ENCODE measurements at places on chromosomes 4 and X.

DNA sequence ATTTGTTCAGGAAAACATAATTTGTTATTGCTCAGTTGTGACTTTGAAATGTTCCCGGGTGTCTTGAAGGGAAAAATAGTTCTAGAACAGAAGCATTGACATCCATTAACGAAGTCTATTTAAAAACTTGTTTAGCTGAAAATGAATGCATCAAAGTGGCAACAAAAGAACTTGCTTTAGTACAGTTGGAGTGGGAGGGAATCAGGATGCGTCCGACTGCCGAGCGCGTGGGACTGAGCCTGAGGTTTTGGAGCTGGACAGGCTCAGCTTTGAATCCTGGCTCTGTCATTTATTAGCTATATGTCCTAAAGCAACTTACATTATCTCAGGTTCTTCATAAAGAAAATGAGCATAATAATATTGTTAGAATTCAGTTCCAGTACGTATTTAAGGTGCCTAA lies 9.0 kb upstream of the ERVMER34-1 start:
- no peak for DNase-seq

GRCh38 chrX:122788216-122788615 lies 395.9 kb upstream of the GRIA3 start:
- DNase-seq: no peak

- DNase-seq: no peak
Observed at GRCh38 chr4:25109511-25109910, 50.7 kb downstream of the SEPSECS start.

DNA sequence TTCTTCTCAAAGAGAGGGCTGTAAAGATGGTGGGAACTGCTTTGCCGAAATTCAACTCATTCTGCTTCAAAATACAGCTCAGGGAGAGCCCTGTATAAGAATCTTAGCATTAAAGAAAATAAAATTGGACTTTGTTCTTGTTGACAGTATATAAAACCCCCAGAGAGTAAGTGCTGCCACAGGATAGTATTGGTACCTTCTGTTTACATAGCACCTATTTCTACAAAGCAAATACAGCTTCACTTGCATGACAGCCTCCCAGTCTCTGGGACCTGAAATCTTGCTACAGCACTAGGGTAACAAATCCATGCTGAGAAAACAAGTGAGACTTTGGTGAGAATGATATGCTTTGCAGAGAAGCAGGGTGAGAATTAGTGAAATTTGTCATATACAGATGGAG lies 428.6 kb downstream of the ADGRL3 start:
- no peak for DNase-seq

- DNase-seq: no peak
Observed at GRCh38 chrX:42269186-42269585, 345.8 kb upstream of the CASK start.

DNA sequence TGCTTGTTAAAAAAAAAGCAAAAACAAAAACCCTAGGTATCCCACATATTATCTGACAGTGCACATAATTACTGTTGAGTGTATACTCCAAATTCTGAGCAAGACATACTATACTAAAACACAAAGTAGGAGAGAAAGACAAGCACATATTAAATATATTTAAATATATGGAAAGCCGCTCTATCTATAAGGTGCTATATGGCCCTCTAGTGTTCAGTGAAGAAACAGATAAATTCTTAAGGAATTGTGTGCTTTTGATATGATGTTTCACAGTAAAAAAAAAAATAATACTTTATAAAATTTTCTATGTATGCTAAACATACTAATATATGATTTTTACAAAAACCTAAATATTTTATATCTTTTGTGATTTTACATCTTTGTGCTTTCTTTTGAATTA lies 137.8 kb downstream of the FBXW7 start:
- no peak for DNase-seq

GRCh38 chrX:70476934-70477733 lies 32.5 kb downstream of the DLG3 start:
- DNase-seq: no peak

GRCh38 chr4:44872246-44872645 lies 145.9 kb upstream of the GNPDA2 start:
- DNase-seq: no peak

DNA sequence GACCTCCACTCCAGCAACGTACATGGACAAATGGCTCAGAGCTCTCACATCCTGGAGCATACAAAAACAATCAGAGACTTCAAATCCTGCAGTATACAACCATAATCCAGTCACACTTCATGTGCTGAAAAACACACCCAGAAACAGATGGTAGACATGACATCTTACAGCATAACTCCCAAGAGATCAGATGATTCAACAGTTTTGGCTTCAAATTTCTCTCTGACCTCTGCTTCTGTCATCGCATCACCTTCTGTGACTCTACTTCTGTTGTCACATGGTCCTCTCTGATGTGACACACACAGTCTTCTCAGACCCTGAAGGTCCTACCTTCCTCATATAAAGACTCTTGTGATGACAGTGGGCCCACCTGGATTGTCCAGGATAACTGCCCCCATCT lies 18.5 kb downstream of the SUV39H1 start:
- no peak for DNase-seq

DNA sequence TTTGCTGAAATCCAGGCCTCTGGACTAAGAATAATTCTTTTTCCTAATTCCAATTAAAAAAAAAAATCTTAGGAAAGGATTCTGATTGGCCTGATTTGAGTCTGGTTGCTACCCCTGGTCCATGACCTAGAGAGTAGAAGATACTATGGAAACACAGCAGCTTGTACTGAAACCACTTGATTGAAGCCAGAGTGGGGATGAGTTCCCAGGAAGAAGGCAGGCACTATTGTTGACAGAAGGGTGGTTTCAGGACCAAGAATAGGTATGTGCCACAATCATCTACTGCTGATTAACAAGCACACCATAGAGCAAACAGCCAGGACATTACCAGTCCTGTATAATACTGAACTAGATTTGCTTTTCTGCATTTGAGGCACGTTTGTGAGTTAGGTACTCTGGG lies 29.6 kb downstream of the STX18 start:
- no peak for DNase-seq

DNA sequence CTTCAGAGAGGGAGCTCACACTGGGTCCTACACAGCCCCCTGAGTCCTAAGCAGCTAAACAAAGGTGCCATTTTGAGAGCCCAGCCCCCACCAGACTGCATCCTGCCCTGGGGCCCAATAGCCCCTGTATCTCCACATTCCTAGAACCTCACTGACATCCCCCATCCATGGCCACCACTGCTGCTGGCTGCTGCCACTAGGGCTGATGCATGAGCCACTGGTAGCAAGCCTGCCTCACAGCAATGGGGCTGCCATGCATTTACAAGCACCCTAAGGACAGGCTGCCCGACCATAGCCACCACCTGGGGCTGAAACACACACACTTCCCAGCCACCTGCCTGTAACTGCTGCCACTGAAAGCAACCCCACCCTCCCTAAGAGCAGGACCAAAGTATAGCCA lies 26.5 kb upstream of the TRO start:
- DNase-seq: no peak

DNA sequence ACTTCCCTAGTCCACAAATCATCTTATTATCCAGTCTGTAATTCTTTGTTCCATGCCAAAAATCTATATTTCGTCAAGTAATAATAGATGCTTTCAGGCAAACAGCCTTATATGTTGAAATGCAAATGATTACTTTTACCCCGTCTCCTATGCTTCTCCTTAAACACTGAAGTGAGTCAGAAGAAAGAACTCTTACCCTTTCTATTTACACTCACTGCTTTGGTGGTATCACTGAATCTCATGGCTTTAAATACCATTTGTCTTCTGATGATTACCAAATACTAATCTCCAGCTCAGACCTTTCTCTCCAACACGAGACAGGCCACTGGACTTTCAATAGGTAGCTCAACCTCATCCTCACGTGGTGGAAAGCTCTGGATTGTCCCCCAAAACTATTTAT lies 558.1 kb downstream of the IL1RAPL1 start:
- DNase-seq: no peak

DNA sequence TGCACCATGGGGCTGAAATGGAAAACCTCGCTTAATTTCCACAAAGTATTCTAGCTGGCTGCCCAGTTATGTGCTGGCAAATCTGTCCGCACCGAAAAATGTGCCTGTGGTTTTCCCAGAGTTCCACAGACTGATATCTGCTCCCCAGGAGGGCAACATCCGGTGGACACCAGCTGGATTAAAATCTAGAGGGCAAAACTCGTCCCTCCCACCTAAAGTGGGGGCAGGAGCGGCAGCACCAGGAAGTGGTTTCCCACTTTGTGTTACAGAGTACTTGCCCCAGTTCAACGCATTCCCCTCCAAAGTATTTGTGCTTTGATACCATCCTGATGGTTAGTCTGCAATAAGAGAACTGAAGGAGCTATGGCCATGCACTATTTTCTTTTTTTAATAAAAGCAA lies 187.6 kb downstream of the TSPAN5 start:
- DNase-seq: no peak

GRCh38 chr4:149795256-149795655 lies 20.4 kb downstream of the IQCM start:
- DNase-seq: no peak

DNA sequence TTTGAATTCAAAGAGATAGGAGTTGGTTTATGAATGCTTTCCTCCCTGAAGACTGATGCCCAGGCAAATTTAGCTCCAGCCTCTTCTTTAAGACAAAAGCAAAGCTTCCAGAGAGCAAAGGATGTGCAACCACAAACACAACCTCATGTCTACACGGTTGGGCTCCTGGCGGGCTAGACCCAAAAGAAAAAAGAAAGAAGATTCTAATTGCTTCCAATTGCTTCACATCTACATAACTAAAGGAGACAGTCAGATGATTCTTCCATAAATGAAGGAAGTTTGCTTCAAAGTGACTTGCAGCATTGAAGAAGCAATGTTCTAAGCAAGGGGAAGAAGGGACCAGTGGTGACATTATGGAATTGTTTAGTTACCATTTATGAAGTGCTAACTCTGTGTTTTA lies 1603.0 kb upstream of the TENM3 start:
- DNase-seq: no peak

- no peak for DNase-seq
Observed at GRCh38 chr4:182391111-182391684, 148.0 kb downstream of the TENM3 start.

DNA sequence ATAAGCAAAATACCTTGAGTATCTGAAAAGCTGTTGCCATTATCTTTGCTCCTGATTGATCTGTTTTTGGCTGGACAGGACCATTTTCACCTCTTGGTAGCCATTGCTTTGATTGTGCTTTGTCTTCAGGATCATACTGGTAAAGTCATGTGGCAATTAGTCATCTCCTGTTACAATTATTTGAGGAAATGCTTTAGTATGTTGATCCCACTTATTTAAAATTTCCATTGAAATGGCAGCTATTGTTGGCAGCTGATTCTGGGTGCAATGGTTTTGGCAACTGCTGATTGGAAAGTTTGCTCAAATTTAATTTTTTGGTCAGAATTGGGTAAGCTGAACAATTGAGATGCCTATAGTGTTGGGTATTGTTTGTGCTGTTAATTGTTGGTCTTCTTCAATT lies 238.3 kb upstream of the TLL1 start:
- DNase-seq: no peak

DNA sequence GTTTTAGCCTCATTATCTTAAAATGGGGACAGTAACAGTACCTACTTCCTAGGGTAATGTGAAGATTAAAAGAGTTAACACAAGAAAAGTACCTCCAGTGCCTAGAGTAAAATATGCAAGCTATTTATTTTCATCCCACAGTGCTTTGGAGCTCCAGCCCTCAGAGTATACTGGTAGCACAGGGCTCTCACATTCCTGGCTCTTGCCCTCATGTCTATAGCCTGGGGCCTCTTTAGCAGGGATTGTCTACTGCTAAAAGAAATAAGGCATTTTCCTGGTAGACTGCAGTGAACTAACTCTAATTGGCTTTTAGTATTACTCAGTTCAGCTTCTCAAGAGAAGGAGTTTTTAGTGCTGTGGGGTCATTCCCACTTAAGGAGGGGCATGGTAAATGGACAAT lies 60.8 kb downstream of the RRAGB start:
- no peak for DNase-seq

GRCh38 chr4:1333256-1333655 lies 13.8 kb upstream of the UVSSA start:
- no peak for DNase-seq

DNA sequence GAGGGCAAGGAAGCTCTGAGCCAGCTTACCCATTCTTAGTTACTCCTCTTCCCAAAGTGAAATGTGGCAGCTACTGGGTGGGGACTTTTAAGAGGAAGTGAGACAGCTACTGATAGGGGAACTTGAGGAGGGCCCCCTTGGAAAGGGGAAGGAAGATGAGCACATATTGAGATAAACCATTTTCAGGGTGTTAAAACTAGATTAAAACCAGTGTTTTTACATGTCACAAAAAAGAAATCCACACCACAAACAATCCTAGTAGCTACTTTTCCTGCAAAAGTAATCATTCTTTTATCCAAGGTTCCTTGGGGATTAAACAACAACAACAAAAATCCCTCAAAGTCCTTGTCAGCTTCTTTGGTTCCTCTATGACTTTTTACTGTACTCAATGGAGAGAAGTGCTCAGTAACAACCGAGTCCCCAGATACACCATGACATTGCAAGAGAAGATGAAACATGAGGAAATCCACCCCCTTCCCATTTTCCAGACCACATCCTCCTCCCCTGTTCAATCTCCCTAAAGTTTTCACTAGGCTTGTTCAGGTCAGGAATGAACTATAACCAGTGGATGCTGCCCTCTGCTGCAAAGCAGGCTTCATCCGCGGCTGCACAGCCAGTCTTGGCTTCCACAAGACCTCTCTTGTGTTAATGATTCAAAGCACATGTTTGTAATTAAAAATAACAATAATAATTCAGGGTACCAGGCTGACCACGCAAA lies 113.5 kb upstream of the TMEM164 start:
- DNase-seq: no peak

DNA sequence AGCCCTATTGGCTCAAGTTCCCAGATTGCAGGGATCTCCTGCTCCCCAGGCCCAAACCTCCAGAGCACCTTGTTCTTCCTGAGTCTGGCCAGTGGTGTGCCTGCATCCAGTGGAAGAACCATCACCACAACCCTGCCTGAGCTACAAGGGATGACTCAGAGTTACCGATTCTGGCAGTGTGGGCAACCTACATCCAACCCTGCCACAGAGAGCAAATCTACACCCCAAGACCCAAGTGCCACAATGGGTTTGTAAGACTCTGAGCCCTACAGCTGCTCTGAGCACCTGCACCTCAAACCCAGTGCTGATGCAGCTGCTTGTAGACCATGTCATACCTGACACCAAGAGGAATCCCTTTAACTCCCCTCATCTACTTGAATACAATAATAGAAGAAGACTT lies 110.0 kb downstream of the SOWAHB start:
- no peak for DNase-seq

DNA sequence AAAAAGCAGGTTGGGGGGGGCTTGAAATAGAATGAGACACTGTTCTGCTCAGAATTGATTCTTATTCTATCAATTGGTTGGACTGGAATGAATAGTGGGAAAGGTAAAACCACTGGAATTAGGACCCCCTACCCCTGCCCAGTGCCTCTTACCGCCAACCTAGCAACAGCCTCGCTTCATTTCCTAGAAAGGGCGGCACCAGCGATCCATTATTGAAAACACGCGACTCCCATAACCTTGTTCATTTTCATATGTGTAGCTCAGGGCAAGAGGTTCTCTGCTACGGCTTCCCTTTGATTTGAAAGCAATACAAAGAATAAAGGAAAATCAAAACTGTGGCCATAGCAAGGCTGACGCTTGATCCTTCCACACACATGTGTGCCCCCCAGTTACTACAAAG lies 33.7 kb downstream of the IDS start:
- no peak for DNase-seq

- no peak for DNase-seq
Observed at GRCh38 chr4:91488946-91489345, 814.8 kb upstream of the GRID2 start.

GRCh38 chr4:7244331-7244665 lies 52.0 kb downstream of the SORCS2 start:
- DNase-seq: no peak
